Activated T-cell treated with anti-CD3 and anti-CD28 coated beads, Interleukin-2, amount 50 U/mL, for 72 hours (primary cell): ENCODE measurements at places on chromosomes 13 and 19.

- H3K27ac ChIP-seq: no peak overlapping the region
- peak overlapping the region; percentile 86 for H3K4me3 ChIP-seq
- H3K27me3 ChIP-seq: peaks cover 23% of the 10 kb centered on the region
- peaks cover 6% of the 10 kb centered on the region for H3K36me3 ChIP-seq
- DNase-seq: no peak
These were observed 61.1 kb downstream of the SERP2 start for GRCh38 chr13:44434766-44435141.

DNA sequence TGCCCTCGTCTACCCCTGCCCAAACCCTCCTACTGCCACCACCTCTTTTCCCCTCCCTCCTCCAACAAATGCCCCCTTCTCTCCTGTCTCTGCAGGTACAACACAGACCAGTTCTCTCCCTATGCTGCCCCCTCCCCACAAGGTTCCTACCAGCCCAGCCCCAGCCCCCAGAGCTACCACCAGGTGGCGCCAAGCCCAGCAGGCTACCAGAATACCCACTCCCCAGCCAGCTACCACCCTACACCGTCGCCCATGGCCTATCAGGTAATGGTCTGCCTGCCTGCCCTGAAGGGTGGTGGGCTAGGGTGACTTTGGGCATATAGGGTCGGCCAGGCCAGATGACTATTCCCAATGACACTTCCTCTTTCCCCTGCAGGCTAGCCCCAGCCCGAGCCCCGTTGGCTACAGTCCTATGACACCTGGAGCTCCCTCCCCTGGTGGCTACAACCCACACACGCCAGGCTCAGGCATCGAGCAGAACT is 6.5 kb upstream of the TIMM50 start:
- peaks cover 46% of the 10 kb centered on the region for H3K36me3 ChIP-seq
- peaks cover 29% of the 10 kb centered on the region for H3K4me1 ChIP-seq
- DNase-seq: peak; percentile 73
- no peak overlapping the region for H3K27ac ChIP-seq
- no peaks in the 10 kb centered on the region for H3K27me3 ChIP-seq
- no peak overlapping the region for H3K4me3 ChIP-seq

GRCh38 chr13:78913656-78914055 is 254.7 kb upstream of the OBI1 start:
- no peak for DNase-seq
- no peaks in the 10 kb centered on the region for H3K27me3 ChIP-seq
- H3K27ac ChIP-seq: no peak overlapping the region

DNA sequence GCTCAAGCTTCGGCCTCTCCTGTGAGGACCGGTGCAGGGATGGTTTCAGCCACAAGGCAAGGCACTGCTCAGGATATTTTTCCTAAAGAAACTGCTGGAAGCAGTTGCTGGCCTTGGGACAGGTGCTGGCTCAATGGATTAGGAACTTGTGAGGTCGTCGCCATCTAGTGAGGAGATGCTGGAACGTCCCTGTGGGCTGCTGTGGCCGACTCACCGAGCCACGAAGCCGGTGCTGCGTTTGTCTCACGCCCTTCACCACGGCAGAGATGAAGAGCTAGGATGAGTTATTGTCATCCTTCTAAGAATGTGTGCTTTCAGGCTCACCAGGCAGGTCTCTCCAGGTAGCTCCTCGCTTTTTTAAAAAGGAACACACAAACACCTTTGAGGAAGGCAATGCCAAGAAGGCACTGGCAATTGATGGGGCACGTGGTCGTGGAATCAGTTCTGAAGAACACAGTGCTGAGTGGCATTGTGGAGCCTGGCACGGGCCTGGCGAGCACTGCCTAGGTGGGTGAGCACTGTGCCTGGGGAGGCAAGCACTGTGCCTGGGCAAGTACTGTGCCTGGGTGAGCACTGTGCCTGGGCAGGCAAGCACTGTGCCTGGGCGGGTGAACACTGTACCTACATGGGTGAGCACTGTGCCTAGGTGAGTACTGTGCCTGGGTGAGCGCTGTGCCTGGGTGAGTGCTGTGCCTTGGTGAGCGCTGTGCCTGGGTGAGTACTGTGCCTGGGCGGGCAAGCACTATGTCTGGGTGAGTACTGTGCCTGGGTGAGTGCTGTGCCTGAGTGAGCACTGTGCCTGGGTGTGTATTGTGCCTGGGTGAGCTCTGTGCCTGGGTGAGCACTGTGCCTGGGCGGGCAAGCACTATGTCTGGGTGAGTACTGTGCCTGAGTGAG is 140.4 kb downstream of the TEX29 start:
- H3K27ac ChIP-seq: no peak overlapping the region
- DNase-seq: no peak
- H3K27me3 ChIP-seq: peaks cover 11% of the 10 kb centered on the region
- no peaks in the 10 kb centered on the region for H3K4me1 ChIP-seq
- H3K36me3 ChIP-seq: no peaks in the 10 kb centered on the region
- no peak overlapping the region for H3K4me3 ChIP-seq

DNA sequence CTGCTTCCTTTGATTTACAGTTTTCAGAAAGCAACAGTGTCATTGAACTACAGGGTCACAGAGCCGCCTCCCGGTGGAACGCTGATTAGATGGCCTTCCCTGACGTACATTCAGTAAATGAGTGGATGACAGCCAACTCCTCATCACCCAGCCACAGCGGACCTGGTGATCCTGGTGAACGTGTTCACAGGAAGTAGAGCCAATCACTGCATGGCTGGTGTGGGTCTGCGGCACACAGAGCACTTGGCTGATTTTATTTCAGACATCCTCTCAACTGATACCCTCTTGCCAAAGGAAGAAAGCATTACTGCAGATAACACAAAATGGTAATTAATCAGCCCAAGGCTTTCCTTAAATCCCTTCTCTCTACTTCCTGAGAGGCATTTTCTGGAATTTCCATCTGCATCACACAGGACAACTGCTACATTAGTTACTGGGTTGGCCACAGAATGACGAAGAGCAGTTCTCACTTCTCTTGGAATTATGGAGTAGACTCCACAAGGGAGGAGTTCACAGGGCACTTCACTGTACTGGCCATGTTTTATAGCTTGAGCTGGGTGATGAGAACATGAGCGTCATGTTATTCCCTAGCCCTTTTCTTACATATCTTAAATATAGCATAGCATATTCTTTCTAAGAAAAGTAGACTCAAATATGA is 84.0 kb upstream of the SLC7A1 start:
- DNase-seq: no peak
- H3K27me3 ChIP-seq: peaks cover 12% of the 10 kb centered on the region
- no peak overlapping the region for H3K4me3 ChIP-seq
- H3K36me3 ChIP-seq: no peaks in the 10 kb centered on the region

GRCh38 chr19:38351865-38352395 is 16.3 kb downstream of the CATSPERG start:
- H3K27ac ChIP-seq: no peak overlapping the region
- H3K4me1 ChIP-seq: no peaks in the 10 kb centered on the region
- no peaks in the 10 kb centered on the region for H3K36me3 ChIP-seq
- no peak overlapping the region for H3K4me3 ChIP-seq
- H3K27me3 ChIP-seq: peaks cover 6% of the 10 kb centered on the region
- no peak for DNase-seq

DNA sequence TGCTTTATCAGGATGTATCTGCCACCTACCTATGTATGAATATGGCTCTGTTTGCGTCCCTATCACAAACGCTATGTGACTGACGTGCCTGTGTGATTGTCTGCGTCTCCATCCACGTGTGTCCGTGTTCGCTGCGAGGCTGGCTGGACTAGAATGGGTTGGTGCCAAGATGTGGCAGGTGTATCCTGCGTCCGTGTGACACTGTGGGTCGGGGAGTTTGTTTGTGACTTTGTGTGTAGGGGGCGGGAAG is 6.7 kb upstream of the HOOK2 start:
- peaks cover 42% of the 10 kb centered on the region for H3K4me1 ChIP-seq
- H3K27me3 ChIP-seq: no peaks in the 10 kb centered on the region
- peak overlapping the region; percentile 86 for H3K27ac ChIP-seq
- no peak for DNase-seq
- no peaks in the 10 kb centered on the region for H3K36me3 ChIP-seq
- peak overlapping the region; percentile 87 for H3K4me3 ChIP-seq

DNA sequence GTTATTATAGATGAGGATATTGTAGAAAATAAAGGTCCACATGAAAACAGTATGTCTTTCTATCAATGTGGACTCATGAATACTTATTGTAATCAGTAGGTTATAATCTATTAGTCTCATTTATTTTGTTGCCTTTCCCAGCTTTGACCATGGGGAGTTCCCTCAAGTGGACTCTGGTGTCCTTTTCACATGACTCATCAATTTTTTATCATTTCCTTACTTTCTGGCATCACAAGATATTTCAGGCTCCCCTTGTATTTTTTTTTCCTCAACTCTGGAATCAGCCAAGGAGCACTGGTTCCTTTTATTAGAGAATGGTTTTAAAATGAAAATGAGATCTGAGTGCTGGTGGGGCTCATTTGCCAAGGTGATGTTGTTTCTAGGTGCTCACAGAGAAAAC is 63.4 kb upstream of the DIAPH3 start:
- no peak for DNase-seq
- peaks cover 28% of the 10 kb centered on the region for H3K27me3 ChIP-seq
- no peaks in the 10 kb centered on the region for H3K36me3 ChIP-seq
- H3K27ac ChIP-seq: no peak overlapping the region
- peaks cover 14% of the 10 kb centered on the region for H3K4me1 ChIP-seq
- H3K4me3 ChIP-seq: no peak overlapping the region

DNA sequence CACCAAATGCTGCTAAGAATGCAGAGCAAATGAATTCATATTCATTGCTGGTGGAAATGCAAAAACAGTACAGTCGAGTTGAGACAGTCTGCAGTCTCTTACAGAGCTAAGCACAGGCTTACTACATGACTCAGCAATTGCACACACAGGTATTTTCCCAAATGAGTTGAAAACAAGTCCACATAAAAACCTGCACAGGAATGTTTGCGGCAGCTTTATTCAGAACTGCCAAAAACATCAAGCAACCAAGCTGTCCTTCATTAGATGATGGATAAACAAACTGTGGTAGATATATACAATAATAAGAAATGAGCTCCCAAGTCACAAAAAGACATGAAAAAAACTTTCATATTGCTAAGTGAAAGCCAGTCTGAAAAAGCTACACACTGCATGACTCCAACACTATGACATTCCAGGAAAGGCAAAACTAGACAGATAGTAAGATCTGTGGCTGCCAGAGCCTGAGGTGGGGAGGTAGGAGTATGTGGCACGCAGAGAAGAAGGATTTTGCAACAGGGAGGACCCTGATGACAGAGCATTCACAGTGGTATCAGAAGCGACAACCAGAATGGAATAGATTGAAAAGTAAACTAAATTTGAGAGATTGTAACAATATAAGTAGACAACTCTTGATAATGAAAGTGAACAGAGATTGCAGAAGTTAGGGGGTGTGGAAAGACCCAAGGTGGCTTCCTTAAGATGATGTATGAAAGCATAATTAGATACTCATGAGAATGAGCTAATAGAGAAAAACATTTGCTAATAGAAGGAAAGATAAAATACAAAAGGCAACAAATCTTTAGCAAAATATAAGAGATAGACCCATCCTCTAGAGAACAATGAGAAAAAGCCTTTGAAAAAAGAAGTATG is 52.7 kb downstream of the TSC22D1 start:
- H3K36me3 ChIP-seq: no peaks in the 10 kb centered on the region
- H3K27me3 ChIP-seq: no peaks in the 10 kb centered on the region
- no peak overlapping the region for H3K27ac ChIP-seq
- no peak for DNase-seq

GRCh38 chr19:50046649-50047503 is 21.1 kb downstream of the ZNF473 start:
- H3K4me3 ChIP-seq: no peak overlapping the region
- H3K36me3 ChIP-seq: peaks cover 51% of the 10 kb centered on the region
- peak; percentile 53 for DNase-seq
- H3K27me3 ChIP-seq: peaks cover 7% of the 10 kb centered on the region

DNA sequence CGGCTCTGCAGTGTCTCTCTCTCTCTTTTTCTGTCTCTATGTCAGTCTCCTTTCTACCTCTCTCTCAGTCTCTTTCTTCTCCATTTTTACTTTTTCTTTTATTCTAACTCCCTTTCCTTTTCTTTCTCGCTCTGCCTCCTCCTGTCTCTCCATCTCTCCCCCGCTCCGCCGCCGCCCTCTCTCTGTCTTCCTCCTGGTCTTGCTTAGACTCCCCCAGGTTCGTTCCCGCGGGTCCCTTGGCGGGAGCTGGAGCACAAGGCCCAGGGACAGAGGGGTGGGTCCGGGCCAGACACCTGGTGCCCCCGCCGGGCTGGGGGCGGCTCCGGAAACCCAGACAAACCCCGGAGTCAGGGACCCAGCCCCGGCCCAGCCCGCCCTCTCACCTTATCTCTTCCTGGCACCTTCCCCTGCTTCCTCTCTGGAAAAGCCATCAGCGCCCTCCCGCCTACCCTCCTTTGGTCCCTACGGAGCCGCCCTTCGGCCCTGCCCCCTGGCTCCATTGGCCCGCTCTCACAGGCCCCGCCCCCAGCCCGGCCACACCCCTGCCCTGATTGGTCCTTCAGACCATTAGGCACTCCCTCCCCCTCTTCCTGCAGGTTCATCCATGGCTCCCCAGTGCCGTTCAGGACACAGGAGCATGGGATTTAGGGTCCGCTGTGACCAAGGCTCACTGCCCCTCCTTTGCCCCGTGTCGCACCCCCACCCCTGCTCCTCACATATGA is 15.4 kb upstream of the NOP53 start:
- H3K4me1 ChIP-seq: peaks cover 26% of the 10 kb centered on the region
- peak; percentile 74 for DNase-seq
- H3K27ac ChIP-seq: no peak overlapping the region

DNA sequence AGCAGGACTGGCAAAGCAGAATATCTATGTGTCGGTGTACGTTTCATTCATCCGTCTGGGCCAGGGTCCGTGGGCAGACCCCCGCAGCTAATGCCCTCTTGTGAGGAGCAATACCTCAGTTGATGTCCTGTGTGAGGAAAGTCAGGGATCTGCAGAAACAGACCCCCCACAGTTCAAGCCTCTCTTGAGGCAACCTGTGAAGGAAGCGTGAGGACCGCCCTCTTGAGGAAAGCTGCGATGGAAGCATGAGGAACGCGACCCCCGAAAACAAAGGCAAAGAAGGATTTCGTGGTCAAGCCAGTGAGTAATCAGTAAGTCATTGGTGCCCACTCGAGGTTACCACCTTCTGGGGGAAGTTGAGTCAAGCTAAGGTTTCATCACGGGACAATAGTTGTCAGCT is 20.9 kb upstream of the ZNF83 start:
- H3K27ac ChIP-seq: peak overlapping the region; percentile 90
- DNase-seq: no peak
- H3K36me3 ChIP-seq: peaks cover 64% of the 10 kb centered on the region
- no peaks in the 10 kb centered on the region for H3K27me3 ChIP-seq

GRCh38 chr13:71219698-71220415 is 647.1 kb downstream of the DACH1 start:
- no peaks in the 10 kb centered on the region for H3K27me3 ChIP-seq
- no peaks in the 10 kb centered on the region for H3K4me1 ChIP-seq
- no peak overlapping the region for H3K4me3 ChIP-seq
- H3K27ac ChIP-seq: no peak overlapping the region
- H3K36me3 ChIP-seq: no peaks in the 10 kb centered on the region
- DNase-seq: no peak
